ENCODE measurements at places on chromosomes 3 and 15.

DNA sequence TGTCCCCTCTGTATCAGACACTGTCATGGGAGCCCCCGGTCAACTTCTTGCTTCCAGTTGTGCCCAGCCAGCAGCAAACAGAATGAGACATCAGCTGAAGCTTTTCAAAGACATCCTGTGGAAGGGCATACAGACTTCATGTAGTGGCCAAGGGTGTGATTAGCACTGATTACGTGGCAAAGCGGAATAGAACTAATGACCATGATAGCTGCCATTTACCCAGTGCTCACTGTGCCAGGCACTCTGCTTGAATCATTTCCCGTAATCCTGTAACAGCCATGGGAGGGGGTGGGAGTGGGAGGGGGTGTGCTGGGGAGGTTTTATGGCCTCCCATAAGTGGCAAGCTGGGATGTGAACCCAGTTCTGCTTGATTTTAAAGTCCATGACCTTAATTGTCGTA lies 29.5 kb downstream of the LPP start:
- no peak for DNase-seq

- DNase-seq: no peak
Measured at GRCh38 chr15:41982133-41982930, 10.0 kb upstream of the EHD4 start.

DNA sequence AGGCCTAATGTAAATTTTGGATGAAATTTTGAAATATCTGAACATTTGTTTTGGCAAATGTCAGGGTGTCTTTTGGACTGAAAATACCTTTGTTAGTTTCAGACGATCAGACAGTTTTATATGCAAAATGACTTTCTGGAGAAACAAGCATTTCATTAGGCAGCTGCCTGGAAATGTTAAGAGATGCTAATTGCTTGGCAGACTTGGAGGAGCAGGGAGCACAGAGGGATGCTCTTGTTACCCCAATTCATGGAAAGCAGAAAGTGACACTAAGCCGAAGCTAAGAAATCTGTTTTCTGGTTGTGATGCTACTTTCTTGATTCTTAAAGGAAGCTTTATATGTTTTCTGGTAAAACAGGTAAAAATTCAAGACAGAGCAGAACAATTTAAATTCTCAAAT lies 204.3 kb upstream of the GBE1 start:
- no peak for DNase-seq

GRCh38 chr3:192851821-192852372 lies 65.8 kb downstream of the MB21D2 start:
- DNase-seq: no peak

- DNase-seq: no peak
Measured at GRCh38 chr3:151400341-151400740, 15.8 kb upstream of the P2RY12 start.

DNA sequence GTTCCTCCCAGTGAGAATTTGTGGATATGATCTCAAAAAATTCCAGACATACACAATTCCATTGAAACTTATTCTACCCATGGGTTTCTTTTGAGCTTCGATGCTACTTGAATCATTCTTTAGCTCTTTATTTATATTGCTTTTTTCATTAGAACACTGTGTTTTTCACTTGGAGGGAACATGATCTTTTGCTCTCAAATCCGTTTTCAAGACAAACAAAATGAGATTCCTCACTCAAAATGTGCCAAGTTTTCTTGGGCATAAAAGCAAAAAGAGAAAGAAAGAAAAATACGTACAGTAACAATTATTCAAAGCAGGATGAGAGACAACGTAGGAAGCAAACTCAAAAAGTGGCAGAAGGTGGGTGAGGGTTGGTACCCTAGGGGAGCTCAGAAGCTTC lies 118.8 kb upstream of the PDZRN3 start:
- DNase-seq: no peak

DNA sequence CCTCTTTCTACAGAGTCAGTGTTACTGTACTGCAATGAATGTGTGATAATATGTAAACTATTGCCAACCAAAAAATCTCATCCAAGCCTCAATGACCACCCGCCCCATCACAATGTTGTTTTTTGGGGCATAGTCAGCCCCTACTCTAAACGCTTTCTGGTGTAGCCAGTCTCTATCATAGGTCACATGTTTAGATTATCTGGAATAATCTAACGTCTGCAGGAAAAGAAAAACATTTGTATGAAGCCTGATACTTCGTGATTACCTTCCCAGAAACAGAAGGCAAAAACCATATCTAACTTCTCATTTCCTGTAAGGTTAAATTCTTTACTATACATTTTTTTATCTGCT lies 1331.8 kb upstream of the GBE1 start:
- no peak for DNase-seq

- no peak for DNase-seq
Measured at GRCh38 chr3:12334786-12335185, 45.9 kb downstream of the PPARG start.

- no peak for DNase-seq
Measured at GRCh38 chr3:25009665-25010064, 418.4 kb upstream of the RARB start.

DNA sequence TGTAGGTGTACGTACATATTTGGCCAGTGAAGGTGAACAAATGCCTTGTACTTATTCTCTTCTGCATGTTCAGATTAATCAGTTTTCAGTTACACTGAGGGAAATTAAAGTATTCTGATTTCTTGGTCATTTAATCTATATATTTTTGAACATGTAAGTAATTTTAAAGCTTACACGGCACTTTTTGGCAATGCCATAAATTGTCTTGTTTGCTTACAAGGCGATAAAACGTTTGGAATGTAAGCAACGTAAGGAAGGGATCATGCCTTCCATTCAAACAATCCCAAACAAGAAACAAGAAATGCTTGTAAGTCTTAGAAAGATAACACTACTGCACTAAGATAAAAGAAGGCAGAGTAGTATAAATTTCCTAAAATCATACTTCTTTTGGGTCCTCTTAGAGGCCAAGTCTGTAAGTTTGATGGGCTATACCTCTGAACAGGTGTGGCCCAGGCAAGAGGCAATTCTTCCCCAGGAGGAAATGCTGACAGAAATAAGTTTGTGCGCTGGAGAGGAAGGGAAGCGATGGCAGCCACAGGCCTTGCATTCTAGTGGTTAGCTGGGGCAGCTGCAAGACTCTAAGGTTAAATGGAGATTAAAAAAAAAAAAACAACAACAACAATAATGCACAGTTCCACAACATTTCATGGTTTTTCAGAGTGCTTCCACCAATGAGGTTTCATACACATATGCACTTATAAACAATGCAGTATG lies 73.8 kb downstream of the GOLIM4 start:
- DNase-seq: no peak

DNA sequence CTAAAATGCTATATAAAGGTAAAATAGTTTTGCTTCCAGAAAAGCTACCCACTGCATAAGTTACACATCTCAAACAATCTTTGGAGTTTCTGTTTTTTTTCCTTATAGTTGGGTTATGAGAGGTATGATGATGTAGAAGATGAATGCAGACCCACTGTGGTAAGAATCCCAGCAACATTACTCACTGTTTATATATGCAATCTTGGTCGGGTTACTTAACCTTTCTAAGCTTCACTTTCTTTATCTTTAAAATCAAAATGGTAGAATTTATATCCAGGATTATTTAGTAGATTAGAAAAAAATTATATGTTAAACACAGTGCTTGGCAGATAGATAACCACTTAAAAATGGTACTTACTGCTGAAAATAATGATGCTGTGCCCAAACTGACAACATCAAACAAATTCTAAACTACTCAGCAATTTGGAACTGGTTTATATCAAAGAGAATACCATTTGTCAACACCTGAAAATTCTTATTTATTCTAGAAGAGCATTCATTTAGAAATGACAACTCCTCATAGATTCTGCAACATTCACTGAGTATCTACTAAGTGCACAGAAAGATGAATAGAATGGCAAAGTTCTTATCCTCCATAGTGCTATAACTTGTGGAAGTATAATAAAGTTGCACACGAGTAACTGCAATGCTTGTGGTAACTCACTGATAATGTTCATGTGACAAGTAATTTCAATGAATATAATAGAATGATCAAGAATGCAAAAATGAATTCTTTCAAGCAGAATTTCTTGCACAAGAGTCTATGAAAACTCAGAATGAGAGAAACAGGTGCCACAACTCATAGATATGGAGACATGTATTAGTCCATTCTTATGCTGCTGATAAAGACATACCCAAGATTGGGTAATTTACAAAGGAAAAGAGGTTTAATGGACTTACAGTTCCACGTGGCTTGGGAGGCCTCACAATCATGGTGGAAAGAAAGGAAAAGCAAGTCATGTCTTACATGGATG lies 129.0 kb upstream of the SLC7A14 start:
- no peak for DNase-seq

All from thymus (tissue), 14 donors.